ENCODE measurements at places on chromosomes 3 and 15. TPM values are rescaled to one million over a fixed set of nuclear protein-coding genes. Genes with fewer than 3 reads are reported as not detected.

IQCF5 gene
- total RNA-seq: not detected

- DNase-seq: no peak
Observed at GRCh38 chr3:158267015-158267414, 157.1 kb downstream of the RSRC1 start.

DNA sequence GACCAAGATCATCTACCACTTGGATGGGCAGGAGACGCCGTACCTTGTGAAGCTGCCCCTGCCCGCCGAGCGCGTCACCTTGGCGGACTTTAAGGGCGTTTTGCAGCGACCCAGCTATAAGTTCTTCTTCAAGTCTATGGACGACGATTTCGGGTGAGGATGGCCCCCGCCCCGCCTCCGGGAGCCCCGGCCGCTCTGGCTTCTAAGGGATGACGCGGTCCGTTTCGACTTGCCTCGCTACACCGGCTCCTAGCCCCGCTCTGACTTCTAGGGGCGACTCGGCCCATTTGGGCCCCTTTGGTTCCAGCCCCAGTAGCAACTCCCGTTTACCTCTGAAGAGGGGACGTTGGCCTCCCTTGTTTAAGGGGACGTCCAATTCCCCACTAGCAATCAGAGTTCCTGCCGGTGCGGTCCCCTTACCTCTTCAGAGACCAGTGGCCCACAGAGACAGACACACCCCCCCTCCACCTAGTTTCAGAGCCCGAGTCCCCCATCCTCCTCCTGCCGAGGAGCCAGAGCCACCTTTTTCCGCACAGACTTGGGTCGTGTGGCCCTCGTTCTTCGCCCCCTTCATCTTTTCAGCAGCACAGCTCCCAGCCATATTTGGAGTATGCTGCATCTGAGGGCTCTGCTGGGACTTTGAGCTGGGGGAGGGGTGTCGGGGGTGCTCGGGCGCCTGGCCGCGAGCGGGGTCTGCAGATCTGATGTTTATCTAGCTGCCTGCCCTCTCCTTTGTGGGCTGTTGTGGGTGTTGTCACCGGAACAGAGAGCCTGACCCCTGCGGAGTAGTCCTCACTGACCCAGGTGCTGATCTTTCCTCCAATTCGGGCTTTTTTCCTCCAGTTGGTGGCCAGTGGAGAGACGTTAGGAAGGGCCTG is 706 bp downstream of the DVL3 start:
- DNase-seq: no peak

LRRIQ4 gene
- total RNA-seq: not detected

- no peak for DNase-seq
Observed at GRCh38 chr3:98846101-98846500, 55.4 kb downstream of the DCBLD2 start.

All from Right ventricle myocardium superior (tissue), 1 donor.